Stomach (tissue), 19 donors: ENCODE measurements at places on chromosomes 4 and X. TPM values are rescaled to one million over a fixed set of nuclear protein-coding genes. Genes with fewer than 3 reads are reported as not detected.

DNA sequence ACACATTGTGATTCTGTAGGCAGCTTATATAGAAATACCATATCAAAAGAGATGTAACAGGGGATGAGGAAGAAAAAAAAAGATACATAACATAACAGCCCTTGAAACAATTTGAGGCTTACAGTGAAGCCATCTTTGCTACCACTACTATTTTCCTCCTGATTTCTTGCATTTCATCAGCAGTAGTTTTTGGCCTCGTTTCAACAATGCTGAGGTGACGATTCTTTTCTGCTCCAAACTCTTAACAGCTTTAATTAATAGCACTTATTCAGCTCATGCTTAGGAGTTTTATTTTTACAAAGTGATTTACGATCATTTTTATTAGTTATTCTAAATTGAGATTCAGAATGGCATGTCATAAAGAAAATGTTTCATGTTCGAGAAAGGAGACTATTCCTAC, 163.2 kb downstream of the DCK start:
- DNase-seq: no peak

GRCh38 chrX:131394384-131394783, 105.3 kb upstream of the IGSF1 start:
- no peak for DNase-seq

DNA sequence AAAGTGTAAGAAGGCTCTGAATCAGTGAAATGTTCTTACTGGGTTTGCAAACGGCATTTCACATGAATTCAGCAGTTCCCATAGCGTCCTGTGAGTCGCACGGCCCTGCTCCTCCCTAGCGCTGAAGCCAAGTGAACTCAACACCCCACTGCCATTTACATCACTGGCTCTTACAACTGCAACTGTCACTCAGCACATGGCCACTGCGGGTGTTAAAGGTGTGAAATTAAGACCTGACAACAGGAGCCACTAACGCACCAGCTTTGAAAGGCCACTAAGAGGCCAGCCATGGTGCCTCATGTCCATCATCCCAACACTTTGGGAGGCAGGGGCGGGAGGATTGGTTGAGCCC, 31.7 kb downstream of the RNF212 start:
- DNase-seq: no peak

DNA sequence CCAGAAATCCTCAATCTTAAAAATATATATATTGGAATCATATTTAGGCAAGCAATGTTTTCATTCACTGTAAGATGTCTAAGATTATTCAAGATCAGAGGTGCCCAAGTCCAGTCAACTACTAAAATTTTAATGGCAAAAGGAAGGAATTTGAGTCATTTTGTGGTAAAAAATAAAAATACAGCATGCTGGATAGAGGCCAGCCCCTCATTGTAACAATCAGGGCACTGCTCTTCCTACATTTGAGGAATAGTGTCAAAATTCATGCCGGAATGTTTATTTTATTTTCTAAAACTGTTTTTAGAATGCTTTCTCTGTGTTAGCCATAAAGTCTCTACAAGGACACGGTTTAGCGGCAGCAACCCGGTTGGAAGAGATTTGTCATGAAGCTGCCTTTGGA, 49.9 kb upstream of the SRD5A3 start:
- no peak for DNase-seq

GRCh38 chr4:52675111-52675510, 16.0 kb upstream of the USP46 start:
- no peak for DNase-seq

DNA sequence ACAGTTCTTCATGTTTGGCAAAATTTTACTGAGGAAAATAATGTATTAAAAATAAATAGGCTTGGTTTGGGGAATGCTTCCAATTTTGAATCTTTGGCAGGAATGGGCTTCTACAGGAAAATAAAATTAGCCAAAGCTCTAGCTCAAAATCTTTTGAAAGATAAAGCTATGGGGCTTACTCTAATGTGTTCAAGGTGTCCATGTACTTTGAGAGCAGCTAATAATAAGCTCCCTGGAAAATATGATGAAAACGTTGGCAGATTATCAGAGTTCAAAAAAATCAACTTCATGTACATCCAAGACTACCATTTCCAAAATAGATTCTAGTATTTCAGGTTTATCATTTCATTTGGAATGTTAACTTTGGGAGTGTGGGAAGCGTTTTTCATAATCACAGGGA, 158.4 kb downstream of the EMCN start:
- DNase-seq: no peak

GRCh38 chr4:53185869-53186585, 179.8 kb downstream of the SCFD2 start:
- peak; percentile 62 for DNase-seq

MGAT4D gene
- total RNA-seq: not detected

- DNase-seq: no peak
Measured at GRCh38 chrX:80334583-80334982, 85.7 kb upstream of the TENT5D start.

GRCh38 chr4:125043486-125043885, 271.3 kb upstream of the FAT4 start:
- no peak for DNase-seq

FHIP1A gene
- 53.6 TPM for total RNA-seq

DNA sequence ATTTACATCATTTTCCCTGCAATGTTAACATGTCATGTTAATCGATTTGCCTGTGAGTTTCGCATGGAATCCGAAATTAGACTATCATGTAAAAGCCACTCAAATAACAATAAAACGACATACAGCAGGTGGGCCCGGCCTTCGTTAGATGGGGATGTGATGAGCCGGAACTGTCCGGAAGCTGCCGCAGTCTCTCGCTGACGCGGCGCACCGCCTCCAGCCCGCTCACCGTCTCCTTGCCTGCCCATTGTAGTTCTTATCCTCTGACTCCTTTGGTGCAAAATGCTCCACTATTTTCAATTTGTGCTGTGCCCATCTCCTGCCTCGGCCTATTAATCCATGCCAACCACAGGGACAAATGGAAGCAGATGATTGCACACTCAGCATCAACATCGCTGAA, 877.5 kb upstream of the TENM3 start:
- DNase-seq: no peak

SORBS2 gene
- total RNA-seq: 102 TPM

DNA sequence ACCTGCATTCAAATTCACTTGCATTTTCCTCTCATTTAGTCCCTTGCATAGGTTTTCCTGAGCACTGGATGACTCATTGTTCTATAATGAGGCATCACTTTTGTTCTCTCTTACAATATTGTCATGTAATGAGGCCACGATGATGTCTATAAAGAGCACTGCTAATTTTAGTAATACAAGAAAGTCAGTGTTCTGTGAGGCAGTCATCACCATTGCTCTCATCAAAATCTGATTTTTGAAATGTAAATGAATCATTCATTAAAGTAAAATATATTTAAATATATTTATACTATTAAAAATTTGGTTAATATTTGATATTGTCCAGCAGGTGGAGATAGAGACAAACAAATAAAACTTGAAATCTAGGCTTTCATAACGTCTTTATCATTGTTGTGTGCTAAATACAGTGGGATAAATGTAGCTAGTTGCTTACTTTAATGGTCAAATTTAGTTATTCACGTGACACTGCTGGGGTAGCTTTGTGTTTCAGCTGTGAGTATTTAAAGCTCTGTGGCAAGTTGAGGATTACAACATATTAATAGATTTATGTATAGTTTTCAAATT, 15.4 kb downstream of the HMGB2 start:
- DNase-seq: no peak

HSFX4 gene
- not detected for total RNA-seq

DNA sequence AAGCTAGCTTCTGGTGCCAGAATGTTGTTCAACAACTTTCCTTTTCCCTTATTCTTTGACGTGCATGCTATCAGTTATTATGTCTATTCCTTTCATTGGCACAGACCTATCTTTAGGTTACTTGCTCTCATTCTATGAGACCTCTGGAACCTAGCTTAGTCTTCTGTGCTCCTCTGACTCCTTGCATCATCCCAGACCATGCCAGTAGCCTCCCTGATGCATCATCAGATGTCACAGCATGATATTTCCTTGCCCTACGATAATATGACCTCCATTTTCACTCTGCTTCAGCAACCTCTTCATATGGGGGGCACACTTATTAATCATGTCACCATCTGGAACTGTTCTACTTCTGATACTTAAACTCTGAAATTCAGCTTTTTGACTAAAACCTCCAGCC, 37.2 kb downstream of the CLCN5 start:
- DNase-seq: no peak

GRCh38 chr4:36509845-36510244, 228.4 kb downstream of the DTHD1 start:
- DNase-seq: no peak

DNA sequence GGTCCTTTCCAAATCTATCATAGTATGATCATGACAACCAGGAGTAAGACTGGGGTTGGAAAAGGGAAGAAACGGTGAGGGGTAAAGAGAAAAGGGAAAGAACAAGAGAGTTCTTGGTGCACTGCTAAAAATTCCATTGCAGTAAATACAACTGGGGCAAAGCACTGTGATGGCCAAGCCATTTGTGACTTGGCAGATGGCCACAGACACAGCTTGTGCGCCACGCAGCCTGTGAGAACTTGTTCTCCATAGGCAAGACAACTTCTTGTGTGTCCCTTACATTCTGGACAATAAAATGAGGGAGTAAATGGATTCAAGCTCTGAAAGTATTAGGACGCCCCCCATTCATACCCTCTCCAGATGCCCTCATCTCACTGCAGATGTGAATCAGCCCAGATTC, 10.9 kb downstream of the MFAP3L start:
- DNase-seq: peak; percentile 17

FRAS1 gene
- 12.7 TPM for total RNA-seq

DNA sequence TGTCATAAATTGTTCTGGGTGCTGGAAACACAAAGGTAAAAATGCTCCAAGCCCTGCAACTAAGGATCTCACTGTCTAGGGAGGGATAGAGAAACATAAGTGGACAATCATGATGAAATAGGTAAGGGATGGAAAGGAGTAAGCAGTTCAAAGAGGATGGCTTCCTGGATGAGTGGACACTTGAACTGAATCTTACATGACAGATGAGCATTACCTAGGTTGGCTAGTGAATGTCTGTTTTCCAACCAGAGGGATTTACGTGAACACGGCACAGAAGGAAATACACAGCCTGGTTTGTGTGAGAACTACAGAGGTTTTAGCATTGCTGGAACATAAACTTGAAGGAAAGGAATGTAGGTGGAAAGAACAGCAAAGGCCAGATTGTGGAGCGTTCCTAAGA, 150.2 kb upstream of the GALNT7 start:
- DNase-seq: no peak

IL2RG gene
- 11.2 TPM for total RNA-seq

- no peak for DNase-seq
Measured at GRCh38 chrX:10102046-10102704, 54.6 kb upstream of the CLCN4 start.

SPIN2A gene
- 1.5 TPM for total RNA-seq

- no peak for DNase-seq
Measured at GRCh38 chr4:85748654-85749053, 273.7 kb downstream of the ARHGAP24 start.

- DNase-seq: peak; percentile 68
Measured at GRCh38 chr4:81494031-81494431, 22.3 kb upstream of the RASGEF1B start.

- no peak for DNase-seq
Measured at GRCh38 chrX:20361081-20361889, 94.6 kb upstream of the RPS6KA3 start.

DNA sequence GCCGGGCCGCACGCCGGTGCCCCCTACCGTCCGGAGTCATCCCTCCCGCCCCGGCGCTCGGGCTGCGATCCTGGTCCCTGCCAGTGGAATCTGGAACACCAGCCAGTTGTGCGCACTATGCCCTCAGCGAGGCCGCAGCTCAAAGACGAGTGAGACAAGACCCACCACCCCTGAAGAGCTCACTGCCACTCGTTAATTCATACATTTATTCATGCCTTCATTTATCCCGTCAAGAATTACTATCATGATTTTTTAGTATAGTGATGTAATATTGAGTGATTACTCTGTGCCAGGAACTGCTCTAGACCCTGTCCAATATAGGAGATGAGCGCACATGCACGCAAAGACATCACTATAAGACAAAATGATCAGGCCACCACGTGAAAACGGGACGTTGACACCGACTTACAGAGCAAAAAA, 247 bp upstream of the PPA2 start:
- peak; percentile 92 for DNase-seq

DNA sequence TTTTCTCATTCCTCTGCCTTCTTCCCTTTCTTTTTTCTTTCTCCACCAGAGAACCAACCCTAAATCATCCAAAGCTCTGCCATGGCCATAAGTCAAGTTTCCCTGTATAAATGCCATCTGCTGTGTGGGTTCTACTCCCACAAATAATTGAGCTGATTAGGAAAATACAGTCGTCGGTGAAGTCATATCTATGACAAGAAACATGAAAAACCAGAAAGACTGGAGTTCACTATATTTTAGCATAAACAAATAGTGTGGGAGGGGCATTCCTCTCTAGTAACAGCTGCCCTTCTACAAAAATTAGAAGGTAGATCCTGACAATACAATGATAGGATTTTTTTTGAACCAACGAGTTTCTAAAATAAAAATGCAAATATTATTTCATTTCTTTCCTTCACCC, 48.8 kb downstream of the SPOCK3 start:
- peak; percentile 38 for DNase-seq

GRCh38 chrX:69815063-69815462, 199.2 kb downstream of the EDA start:
- no peak for DNase-seq

DNA sequence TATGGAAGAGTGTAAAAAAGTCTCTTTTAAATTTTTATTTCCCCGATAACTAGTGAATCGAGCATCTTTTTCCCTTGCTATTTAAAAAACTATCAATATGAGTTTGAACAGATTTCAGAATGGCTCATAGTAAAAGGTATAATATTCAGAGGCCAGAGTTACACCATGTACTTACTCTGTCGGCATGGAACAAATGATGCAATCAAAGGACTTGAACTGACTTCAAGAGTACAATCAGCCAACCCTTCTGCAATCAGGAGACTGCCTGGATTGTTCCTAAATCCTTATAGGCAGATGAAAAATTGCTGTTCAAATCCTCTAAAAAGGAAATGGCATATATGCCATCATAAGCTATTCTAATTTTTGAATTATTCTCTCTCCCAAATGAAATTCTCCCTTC, 273.3 kb downstream of the SH2D1A start:
- no peak for DNase-seq

GRCh38 chr4:156576946-156577345, 394.7 kb downstream of the PDGFC start:
- DNase-seq: no peak

- no peak for DNase-seq
Measured at GRCh38 chrX:63258144-63258543, 93.0 kb downstream of the SPIN4 start.

GRCh38 chr4:31474221-31474620, 754.1 kb downstream of the PCDH7 start:
- no peak for DNase-seq

DNA sequence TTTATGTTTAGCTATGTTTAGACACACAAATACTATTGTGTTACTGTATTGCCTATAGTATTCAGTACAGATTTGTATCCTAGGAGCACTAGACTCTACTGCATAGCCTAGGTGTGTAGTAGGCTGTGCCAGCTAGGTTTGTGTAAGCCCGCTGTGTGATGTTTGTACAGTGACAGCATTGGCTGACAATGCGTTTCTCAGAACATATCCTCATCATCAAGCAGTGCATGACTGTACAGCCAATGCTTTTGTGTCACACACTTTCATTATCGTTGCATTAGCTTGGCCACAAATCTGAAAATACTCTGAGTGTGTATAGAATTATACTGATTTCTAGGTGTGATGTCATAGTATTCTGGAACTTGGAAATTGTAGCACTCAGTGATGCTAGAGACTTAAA, 63.4 kb downstream of the CLDN34 start:
- DNase-seq: no peak

- DNase-seq: no peak
Measured at GRCh38 chr4:82786828-82787227, 11.8 kb downstream of the SCD5 start.

ZNF827 gene
- total RNA-seq: 17.4 TPM
